ENCODE measurements at places on chromosomes 3 and 15. TPM values are rescaled to one million over a fixed set of nuclear protein-coding genes. Genes with fewer than 3 reads are reported as not detected.

DNA sequence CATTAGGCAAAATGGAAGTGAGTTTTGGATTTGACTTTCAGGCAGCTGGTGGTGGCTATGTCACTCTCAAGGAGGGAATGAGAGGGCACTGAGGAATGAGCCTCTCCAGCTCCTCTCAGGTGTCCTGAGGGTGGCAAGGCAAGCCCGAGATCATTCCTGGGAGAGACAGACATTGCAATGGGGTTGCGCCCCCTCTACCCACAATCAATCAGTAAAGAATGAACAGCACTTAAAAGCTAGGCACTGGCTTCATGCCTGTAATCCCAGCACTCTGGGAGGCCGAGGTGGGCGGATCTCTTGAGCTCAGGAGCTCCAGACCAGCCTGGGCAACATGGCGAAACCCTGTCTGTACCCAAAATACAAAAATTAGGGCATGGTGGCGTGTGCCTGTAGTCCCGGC, 14.1 kb upstream of the SHF start:
- DNase-seq: no peak

DNA sequence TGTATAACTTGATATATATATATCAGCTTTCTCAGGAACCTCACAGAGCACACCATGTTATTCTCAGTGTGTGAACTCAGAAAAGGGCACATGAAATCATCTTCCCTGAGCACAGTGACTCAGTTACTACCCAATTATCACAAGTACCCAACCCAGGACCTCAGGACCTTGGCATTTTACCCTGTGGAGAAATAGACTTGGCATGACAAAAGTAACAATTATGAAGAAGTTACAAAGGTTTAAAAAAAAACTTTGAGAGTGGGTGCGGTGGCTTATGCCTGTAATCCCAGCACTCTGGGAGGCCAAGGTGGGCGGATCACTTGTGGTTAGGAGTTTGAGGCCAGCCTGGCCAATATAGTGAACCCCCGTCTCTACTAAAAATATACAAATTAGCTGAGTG, 52.4 kb downstream of the ONECUT1 start:
- DNase-seq: no peak

The ANKUB1 gene
- total RNA-seq: 0.41 TPM

The SAMD7 gene
- not detected for total RNA-seq

- DNase-seq: no peak
Observed at GRCh38 chr15:60070838-60071493, 66.9 kb downstream of the FOXB1 start.

GRCh38 chr3:188362405-188362831, 208.5 kb downstream of the LPP start:
- DNase-seq: no peak

GRCh38 chr3:17201538-17201937, 316.8 kb downstream of the PLCL2 start:
- DNase-seq: no peak

DNA sequence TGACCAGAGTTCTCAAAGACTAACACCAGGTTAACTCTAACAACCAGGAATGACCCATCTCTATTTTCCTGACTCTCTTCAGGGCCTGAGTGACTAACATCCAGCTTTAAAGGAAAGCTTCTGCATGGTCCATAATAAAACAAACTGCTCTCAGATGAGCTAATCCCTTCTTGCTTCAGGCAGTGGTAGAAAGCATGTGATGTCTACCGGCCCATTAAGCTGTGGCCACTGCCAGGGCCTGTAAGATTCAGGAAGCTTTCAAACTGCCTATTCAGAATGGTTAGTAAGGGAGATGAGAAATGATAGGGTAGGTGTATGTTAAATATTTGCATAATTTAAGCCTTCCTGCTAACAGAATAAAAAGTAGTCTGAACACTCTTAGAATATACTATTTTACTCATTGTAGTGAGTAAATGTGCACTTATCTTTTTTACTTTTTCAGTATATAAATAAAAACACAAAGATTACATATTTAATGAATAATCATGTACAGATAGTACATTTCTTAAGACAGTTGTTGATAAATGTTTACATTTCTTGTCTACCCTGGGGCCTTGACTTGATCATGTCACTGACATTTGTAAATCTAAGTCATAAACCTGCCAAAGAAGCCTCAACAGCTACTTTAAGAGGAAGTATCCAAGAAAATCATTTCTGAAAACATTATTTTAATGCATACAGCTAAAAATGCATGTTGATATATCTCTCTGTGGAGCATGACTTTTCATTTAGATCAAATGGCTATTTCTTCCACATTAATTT, 222.0 kb downstream of the MCTP2 start:
- DNase-seq: no peak

DNA sequence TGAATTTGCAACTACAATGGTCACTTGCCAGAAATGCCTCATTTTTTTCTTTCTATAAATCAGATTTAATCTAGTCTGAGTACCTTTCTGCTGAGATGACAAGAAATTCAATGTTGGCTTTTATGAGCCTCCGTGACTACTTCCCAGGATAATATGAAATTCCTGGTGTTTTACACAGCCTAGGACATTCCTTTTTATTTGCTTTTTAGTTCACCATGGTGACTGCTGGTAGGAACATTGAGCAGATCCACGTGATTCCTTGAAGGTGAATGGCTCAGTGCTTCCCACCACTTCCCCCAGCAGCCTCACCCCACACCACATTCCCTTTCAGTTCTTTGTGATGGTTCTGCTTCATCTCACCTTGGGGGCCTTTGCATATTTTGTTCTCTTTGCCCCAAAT, 4.3 kb upstream of the NPTN start:
- DNase-seq: no peak

All from frontal cortex (tissue), 4 donors.